GOT3 (cell line): ENCODE measurements at places on chromosomes 3 and 15.

DNA sequence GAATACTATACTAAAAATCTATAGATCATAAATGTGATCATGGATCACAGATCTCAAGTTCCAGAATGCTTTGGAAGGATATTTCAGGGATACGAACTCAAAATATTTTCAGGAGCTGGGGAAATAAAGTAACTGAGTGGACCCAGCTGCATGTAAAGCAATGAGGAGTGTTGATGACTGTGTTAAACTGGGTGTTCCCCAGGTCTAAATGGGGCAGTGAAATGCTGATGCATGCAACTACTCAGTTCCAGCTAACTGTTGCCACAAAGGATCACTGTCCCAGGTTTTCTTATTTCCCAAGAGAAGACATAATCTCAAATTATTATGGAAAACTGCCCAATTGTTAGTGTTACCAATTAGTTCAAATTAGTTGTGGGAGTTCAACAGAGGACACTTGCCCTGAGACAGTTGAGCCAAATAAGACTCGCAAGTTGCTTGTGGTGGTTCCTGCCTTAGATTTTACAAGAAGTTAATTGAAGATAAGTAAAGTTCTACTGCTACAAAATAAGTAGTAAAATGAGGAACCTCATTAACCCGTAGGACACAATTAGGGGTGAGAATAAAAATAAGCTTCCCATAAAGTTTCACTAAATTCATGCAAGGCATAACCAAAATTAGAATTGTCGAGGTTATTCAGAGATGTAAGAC is 66.3 kb upstream of the IL12A start:
- no peak for DNase-seq

DNA sequence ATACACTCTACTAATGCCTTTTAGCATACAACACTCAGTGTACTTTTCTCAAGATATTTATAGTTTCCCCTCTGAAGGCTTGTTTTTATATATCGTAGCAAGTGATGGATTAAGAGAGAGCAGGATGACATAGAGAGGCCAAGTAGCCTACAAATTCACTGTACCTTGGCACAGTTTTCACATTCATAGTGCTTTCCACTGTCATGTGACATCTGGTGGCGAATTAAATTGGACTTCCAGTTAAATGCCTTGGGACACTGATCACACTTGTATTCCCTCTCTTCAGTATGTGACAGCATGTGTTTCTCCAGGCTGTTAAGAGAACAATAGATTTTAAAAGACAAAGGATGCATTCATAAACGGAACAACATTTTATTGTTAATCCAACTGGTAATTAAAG is 541.1 kb downstream of the MECOM start:
- DNase-seq: no peak

DNA sequence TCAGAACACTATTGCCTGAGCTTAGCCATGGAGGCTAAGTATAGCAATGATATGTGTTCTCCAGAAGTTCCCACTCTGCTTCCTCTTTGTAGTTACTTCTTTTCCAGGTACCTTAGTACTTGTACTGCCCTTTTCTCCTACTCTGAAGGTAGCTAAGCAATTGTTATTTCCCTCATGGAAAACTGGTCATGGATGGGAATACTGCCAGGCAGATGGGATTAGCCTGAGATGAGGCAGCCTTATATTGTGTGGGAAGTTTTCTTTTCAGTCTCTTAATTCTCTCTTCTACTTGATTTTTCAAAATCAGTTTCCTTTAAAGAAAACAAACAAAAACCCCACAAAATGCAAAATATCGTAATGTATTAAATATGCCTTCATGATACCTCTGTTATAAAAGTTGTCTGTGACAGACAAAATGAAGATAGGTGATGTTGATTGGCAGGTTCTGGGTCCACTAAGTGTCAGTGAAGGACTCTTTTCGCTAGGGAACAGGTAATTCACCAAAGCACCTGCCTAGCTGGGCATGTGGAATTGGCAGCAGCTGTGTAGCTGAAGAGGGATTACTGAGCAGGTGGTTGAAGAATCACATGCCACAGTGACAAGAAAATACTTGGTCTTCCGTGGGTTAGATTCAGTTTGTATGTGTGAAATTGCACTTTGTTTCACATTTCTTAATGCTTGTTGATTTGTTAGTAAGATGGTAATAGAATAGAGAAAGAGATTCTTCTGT is 4.1 kb downstream of the ZNF609 start:
- DNase-seq: no peak

GRCh38 chr3:188854772-188855149 is 317.0 kb upstream of the TPRG1 start:
- no peak for DNase-seq

- no peak for DNase-seq
Measured at GRCh38 chr3:114756506-114757279, 390.4 kb downstream of the ZBTB20 start.
